GM23338 (cell line): ENCODE measurements at places on chromosomes 6 and 20.

DNA sequence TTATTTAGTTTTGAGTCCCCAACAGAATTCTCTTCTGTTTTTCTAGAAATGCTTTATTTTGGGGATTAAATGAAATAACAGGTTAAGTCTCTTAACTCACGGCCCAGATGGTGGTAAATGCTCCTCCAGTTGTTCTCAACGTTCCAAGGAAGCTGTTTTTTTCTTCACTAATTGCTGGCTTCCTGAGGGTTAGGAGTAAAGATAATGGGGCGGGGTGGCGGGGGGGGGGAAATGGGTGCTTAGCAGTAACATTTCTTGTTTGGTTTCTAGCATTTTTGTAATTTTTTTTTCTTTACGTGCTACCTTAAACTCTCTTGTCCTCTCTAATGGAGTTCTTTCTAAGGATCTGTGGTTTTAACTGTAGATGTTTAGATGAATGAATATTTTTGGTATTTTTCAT, 2.2 kb downstream of the SRSF3 start:
- DNase-seq: no peak

DNA sequence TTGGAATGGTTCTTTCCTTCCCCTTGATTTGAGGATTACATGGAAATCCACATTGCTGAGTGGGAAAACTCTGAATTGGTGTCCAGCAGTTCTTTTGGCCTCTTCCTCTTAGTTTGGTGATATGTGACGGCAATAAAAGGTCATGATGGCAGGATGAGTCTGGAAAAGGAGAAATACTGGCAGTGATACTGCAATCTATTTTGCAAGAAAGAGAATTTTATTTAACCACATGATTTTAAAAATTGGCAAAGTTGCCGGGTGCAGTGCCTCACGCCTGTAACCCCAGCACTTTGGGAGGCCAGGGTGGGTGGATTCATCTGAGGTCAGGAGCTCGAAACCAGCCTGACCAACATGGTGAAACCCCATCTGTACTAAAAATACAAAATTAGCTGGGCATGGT, 73.1 kb downstream of the ADTRP start:
- no peak for DNase-seq

DNA sequence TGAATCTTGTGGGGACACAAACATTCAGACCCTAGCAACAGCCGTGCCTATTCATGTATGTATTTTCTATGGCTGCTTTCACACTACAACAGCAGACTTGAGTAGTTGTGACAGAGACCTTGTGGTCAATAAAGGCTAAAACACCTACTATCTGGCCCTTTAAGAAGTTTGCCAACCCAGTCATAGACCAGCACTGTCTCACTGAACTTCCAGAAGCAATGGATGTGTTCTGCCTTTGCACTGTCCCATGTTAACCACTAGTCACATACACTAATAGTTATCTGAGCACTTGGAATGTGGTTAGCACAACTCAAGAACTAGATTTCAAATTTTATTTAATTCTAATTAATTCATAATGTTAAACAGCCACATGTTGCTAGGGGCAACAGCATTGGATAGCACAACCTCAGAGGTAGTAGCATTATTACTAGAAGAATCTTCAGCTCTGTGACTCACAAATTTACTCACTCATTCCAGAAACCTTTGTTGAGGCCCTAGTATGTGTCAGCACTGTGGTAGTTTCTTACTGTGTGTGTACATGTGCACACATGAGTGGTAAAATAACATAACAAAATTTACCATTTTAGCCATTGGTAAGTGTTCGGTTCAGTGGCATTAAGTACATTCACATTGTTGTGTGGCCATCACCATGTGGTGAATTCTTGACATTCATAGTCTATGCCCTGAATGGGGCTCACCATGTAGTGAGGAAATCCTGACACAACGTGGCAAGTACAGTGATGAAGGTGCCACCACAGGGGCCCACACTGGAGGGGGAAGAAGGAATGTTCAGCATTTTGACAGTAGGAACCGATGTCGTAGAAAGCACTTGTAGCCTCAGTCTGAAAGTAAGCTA, 107.3 kb downstream of the CEP57L1 start:
- DNase-seq: peak; percentile 17

GRCh38 chr20:36606158-36607066, 833 bp downstream of the RAB5IF start:
- peak; percentile 58 for DNase-seq

DNA sequence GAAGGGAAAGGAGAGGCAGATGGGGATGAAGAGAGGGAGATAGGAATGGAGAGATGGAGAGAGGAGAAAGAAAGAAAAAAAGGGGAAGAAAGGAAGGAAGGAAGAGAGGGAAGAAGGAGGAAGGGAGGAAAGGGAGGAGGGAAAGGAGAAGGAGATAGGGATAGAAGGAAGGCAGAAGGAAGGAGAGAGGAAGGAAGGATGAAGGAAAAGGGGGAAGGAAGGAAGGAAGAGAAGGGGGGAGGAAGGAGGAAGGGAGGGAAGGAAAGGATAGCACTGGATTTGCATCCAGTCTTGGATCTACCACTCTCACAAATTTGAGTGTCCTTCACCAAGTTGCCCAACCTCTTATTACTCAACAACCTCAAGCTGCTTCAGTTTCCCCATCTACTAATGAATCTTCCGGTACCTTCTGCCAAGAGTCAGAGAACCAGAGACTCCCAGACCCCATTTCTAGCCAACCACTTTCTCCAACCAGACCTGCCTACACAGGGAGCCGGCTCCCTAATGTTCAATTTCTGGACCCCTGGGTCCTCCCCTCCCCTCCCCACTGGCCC, 79.7 kb upstream of the FOXP4 start:
- DNase-seq: no peak

- DNase-seq: peak; percentile 38
These were observed 60.2 kb downstream of the TFAP2C start for GRCh38 chr20:56689318-56689717.

DNA sequence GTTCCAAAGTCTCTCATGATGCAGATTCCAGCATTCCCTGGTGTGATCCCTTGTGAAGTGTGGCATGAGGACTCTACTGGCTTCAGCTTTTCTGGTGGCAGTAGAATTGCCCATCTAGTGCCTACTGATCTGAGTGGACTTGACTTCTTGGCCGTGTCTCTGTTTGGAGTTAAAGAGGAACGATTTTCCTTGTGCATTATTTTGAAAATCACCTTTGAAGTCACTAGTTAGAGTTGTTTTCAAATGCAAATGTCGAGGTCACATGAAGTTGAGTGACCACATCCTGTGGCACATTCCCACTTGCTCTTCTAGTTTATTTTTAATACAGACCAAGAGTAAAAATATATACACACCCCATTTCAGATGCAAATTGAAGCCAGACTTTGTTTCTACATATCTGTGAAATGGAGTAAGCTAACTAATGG, 270.7 kb upstream of the TAB2 start:
- DNase-seq: no peak

DNA sequence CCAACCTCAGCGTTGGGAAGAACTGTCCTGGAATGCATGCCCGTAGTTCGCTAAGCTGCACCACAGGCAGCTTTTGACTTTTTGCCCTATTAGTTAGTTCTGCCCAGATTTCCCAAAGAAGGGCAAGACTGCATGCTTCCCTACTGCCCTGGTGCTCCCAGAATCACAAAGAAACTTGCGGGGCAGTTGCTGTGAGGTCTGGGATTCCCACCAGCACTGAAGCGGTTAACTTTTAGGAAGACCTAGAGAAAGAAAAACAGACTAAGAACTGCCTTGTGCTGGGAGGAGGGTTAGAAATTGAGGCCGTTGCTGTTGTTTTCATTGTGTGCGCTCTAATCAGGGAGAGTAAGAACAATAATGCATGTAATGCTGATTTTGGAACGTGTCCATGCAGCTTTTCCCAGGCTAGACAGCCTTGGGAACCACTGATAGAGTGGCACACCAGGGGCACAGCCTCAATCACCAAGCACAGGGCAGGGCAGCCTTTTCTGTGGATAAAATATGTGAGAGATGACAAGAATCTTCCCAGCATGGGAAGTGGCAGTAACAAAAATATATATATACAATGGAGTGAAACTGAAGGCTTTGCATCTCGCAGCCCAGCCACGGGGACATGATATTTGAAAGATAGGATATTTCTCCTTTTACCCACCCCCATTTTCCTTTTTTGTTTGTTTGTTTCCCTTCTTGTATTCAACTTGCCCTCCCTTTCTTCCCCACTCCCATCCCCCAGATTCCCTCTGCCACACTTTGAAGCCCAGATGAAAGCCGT, 137.7 kb upstream of the HEY2 start:
- DNase-seq: peak; percentile 65

DNA sequence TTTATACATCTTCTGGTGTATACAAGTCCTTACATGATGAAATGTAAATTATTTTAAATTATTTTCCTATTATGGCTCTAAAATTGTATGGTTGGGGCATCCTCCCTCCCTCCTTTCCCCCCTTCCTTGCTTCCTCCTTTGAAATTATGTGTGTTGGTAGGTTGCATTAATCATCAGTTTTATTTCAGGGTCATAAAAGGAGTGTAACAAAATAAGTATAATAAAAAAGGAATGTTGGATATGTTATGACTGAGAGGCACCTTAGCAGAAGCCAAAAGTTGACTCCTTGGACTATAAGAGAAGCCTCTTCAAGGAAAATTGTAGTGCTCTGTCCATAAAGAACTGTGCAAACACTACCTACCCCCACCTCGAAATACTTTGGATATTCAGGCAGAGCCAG, 46.6 kb upstream of the PTPRK start:
- no peak for DNase-seq

DNA sequence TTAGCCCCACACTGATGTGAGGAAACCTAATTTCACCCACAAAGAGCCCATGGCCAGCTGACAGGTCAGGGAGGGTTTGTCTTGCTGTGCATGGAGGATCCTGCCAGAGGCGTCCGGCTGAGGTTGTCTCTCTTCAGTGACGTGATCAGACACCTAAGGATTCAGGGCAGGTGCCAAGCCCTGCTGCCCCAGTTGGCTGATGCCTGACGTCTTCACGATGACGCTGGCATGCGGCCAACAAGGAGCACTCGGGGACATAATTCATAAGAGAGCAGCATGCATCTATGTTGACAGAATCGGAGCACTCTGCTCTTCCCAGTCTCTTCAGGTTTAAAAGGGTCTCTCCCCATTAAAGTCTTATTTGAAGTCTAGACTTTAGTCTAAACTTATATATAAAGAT, 47.8 kb downstream of the PSMB1 start:
- no peak for DNase-seq

- peak; percentile 83 for DNase-seq
These were observed 30.0 kb downstream of the ALDH5A1 start for GRCh38 chr6:24524805-24525204.

DNA sequence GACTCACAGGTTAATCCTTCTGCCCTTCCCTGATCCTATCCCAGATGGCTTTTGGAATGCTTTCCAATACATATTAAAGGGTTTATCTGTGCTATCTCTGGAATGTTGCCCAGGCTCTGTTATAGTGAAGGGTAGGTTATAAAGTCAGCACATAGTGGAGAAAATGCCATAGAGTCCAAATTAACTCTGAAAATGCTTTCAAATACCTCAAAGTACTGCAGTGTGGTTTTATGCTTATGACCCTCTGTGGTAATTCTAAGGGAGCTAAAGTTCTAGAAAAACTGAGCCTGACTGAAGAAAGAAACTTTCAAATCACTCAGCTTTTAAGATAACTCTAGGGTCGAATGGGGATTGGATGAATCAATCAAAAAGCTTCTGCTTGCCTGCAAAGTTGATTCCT, 159.8 kb downstream of the PLCB1 start:
- DNase-seq: no peak

GRCh38 chr20:32810941-32811340, 8.8 kb upstream of the MAPRE1 start:
- peak; percentile 53 for DNase-seq

- no peak for DNase-seq
These were observed 39.6 kb upstream of the GFOD1 start for GRCh38 chr6:13526727-13527670.

- DNase-seq: no peak
These were observed 7.4 kb downstream of the TNFAIP3 start for GRCh38 chr6:137874204-137875057.

DNA sequence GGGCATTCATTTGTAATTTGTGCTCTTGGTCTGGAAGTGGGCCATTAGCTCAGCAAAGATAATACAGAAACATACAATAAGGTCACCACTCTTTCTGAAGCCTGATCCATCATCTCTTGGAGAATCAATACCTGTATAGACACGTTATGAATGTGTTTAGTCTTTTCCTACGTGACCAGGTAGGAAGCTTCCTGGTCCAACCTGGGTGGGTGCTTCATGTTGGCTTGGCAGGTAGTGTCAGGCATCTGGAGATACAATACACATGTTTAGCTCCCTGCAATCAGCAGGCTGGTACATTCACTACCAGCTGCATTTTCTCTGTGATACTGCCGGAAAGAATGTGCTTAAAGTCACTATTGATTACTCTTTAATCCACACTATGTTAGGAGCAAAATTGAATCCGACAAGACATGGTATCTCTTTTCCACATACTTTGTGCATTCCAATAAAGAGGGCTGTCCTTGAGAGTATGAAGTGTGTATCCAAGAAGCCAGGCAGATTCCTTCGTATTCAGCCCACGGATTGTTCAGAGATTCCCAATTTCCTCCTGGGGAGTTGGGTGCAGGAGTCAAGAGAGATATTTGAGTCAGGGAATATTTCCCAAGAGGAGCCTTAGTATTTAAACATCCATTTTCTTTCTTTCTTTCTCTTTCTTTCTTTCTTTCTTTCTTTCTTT, 49.9 kb upstream of the RANBP9 start:
- no peak for DNase-seq

GRCh38 chr6:160036331-160036695, 67.4 kb downstream of the IGF2R start:
- no peak for DNase-seq

DNA sequence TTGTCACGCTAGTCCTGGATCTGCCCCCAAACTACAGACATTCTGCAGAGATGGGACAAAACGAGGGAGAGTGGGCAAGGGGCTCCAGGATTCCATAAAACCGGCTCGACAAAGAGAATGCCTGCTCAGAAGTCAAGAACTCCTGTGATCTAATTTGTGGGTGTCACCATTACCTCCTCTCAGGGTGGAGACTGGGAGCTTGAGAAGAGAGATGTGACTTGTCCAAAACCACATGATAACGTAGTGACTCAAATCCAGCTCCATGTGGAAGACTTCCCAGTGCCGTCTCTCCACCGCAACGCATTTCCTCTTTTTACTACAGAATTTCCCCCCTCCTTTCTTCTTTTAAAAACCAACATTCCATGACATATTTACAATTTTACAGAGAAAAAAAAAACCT, 44.3 kb downstream of the TRERF1 start:
- DNase-seq: no peak

DNA sequence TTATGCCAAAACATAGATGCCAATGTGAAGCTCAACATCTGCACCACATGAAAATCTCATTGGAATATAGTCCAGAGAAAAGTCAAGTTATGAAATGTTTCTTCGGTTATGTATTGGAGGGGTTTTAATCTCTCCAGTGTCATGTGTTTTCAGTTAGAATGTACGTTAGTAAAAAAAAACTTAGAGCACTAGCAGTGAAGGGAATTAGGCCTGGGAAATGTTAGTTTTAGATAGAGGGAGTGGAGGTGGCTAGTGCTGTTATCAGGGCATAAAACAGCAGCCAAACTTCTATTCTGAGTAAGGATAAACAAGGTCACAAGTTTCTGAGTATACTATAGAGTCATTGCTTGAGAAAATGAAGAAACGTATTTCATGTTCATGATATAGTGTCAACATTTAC, 42.9 kb downstream of the HDGFL1 start:
- no peak for DNase-seq
